ENCODE measurements at places on chromosomes 16 and 17. TPM values are rescaled to one million over a fixed set of nuclear protein-coding genes. Genes with fewer than 3 reads are reported as not detected.

DNA sequence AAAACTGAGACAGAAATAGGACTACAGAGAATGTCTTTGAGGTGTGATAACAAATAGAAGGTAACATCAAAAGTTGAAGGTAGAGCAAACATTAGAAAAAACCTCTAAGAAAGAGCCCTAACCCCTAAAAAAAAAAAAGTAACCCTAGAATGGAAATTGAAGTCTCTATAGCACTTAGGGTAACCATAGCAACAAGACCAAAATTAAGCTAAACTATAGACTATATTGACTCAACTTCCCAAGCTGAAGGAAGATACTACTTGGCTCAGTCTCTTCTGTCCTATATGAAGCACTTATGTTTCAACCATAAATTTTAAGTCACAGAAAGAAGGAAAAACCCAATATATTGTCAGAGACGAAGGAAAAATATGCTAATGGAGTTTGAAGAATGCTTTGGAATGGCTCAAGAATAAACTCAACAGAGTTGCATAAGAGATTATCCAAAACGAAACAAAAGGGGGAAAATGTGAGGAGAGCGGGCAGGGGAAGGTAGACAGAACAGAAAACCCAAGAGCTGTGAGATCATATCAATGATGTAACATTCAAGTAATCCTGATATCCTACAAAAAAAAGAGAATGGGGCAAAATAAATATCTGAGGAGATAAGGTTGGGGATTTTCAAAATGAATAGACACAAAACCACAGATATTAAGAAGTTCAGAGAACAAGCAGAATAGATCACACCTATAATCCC is 88.4 kb downstream of the USP32 start:
- DNase-seq = no peak

DNA sequence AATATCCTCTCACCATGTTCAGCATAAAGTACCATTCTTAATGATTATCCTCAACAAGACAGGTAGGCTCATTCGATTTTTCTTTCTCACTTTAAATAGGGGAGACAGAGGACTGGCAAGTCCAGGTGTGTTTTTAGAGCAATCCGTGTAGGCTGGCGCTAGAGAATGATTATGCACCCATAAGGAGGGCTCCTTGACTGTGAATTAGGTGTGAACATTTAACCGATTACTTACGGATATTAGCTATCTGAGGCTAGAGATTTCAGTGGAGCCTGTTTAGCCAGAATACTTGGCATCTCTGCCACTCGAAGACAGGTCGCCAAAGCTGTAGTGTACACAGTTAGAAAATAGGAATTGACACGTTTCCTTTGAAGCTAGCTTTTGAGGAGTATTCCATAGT is 1.9 kb downstream of the SEC14L1 start:
- no peak for DNase-seq

GRCh38 chr17:921161-921560 is 58.4 kb downstream of the NXN start:
- no peak for DNase-seq

DNA sequence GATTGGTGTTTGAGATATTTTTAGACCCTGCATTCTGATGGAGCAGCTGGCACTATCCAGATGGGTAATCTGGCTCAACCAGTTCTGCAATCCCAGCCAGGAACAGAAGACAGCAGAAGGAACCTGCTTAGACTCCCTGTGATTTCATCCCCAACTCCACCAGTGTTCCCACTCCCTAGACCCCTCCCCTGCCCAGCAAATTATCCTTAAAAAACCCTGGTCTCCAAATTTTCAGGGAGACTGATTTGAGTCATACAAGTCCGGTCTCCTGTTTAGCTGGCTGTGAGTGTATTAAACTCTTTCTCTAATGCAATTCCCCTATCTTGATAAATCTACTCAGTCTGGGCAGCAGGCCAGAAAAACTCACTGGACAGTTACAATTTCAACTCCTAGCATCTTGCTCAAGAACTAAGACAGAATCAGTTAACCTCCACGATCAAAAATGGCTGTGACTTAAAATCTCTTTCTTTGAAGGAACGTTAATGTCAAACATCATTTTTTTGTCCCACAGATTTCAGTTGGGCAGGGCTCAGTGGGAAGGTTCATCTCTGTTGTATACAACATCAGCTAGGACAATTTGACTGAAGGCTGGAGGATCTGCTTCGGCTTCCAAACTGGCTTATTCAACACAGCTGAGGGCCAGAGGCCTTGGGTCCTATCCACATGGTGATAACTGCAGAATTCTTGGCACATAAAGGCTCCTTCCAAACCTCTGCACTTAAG is 4.9 kb upstream of the RBL2 start:
- DNase-seq = no peak

The GNGT2 gene
- 1.3 TPM for total RNA-seq

The HYDIN gene
- 3.4 TPM for total RNA-seq

The PRDM7 gene
- total RNA-seq = not detected

DNA sequence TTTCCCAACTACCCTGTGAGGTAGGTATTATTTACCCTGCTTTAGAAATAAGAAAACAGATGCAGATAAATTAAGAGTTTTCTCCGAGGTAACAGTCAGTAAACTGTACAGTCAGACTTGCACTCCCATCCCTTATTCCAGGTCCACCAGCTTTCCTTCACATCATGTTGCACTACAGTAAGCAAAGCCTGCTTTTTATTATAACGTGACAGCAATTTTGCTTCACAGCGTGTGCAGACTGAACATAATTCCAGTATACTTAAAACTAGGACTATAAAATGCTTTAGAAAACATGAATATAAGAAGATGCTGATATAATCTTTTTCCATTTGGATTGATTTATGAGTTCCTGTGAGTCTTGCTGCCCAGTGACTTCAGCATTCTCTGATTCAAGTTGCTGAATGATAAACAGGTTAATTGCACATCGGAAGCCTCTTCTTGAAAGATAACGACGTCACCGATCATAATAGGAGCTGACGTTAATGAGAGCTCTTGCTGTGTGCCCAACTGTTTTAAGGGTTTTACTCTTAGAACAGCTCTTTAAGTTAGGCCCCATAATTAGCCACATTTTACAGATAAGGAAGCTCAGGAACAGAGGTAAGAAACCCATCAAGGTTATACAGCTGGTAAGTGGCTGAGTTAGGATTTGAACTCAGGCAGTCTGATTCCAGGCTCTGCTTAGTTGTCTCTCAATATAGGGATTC is 1.4 kb downstream of the LIG3 start:
- DNase-seq = no peak

The KRTAP9-8 gene
- total RNA-seq = not detected

- DNase-seq = no peak
These were observed 39.4 kb downstream of the SYCE1L start for GRCh38 chr16:77238593-77238992.

DNA sequence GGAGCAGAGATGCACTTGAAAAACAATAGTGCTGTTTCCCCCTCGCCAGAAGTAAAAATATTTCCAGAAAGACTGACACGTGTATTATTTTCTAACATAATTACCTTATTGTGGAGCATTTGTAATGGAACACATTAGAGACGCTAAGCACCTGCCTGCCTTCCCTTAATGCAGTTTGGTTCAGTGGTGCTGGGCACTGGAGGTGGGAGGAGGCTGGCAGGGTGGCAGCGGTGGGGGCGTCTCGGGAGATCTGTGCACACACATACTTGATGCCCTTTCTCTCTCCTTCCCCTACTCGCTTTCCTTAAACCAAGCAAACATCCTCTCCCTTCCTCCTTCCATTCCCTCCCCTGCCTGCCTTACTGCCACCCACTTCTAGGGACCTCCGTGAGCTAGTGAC is 156.6 kb upstream of the SDK2 start:
- DNase-seq = no peak

GRCh38 chr16:86740906-86741799 is 162.8 kb downstream of the FOXL1 start:
- DNase-seq = no peak

DNA sequence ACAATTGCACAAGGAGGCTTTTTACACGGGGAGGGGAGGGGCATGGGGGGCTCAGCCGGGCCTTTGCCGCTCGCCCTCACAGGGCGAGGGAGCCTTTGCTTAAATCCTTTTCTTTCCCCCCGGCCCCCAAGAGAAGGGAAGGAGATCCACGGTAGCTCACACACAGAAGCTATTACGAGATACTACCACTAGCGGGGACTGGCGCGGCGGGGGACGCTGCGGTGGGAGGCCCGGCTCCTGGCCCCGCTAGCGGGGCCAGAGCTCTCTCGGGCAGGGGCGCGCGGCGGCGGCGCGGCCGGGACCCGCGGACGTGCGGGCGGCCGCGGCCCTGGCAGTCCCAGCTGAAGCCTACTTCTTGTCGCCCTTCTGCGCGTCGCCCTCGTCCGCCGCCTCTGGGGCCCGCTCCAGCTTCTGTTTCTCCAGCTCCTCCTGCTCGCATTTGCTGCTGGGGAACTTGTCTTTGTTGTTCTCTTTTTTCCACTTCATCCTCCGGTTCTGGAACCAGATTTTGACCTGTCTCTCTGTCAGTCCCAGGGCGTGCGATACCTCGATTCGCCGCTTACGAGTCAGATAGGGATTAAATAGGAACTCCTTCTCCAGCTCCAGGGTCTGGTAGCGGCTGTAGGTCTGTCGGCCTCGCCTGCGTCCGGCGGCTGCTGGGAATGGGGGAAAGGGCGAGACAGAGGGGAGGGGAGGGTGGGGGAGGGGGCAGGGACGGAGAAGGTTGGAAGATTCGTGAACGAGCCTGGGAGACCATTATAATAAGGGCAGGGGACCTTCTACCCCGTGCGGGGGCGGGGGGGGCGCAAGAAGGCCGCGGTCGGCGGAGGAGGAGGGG is 2.0 kb downstream of the HOXB8 start:
- no peak for DNase-seq

The CPHXL2 gene
- total RNA-seq = not detected

DNA sequence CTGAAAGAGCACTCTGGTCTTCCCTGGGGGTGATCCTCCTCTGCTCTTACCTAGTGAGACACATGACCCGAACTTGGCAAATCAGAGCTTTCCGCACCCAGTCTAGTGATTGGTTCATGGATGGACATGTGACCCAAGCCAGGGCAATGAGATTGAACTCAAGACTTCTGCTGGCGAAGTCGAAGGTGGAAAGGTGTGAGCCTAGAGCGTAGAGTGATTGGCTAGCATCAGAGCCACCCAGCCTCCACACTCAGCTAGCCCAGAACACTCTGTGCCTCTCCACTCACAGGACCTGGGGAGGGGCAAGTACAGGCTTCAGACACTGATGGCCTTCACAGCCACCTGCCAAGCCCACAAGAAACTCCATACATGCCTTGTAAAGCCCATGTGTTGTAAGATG is 17.6 kb downstream of the ATPAF2 start:
- DNase-seq = no peak

DNA sequence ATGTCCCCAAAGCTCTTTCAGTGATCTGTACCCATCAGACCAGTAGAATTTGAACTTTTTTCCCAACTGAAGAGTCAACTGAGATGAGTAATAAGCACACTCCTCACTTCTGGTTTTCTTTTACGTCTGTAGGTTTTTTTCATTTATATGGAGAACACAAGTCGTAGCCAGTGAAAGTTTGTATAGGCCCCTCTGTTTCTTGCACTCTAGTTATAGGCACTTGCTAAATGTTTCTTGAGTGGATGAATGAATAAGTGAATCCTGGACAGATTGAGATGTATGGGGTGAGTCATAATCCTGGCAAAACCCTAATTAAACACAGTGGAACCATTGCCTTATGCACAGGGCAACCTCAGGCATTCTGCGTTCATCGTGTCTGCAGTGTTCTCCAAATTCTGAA is 193.7 kb upstream of the TBX2 start:
- no peak for DNase-seq

DNA sequence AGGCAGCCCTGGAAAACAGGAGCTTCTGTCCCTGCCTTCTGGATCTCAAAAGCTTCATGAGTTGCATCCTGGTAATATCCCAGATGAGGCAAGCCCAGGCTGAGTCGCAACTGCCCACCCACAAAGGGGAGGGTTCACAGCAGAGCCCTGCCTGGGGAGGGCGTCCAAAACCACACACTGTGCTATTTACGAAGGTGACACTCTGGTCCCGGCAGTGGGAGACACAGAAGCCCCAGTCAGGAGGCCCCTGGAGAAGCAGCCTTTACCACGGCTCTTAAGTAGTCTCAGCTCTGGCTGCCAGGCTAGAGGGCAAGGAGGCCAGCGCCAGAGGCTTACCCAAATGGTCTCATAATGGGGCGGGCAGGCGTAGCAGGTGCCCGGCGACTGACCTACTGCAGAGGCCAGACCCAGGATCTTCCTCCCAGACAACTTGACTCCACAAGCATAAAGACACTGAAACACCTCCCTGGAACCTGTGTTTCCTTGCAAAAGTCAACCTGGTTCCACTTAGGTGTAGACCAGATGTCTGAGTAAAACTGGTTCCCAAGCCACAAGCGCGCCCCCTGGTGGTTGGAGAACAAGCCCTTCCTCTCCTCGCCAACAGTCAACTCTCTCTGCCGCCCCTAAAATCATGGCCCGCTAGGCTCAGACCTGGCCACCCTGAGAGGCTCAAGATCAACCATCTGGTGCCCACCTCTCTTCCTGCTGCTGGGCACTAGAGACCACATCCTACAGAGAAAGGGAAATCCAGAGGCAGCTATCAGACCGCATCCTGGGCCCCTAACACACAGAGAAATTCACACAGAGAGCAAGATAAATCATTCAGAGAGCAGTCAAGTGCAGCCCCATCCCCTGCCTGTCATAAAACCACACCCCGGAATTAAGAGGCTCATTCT is 5.2 kb downstream of the AXIN2 start:
- DNase-seq = peak; percentile 89

- no peak for DNase-seq
These were observed 224.2 kb downstream of the PARN start for GRCh38 chr16:14405611-14406537.

The SCO1 gene
- 17.7 TPM for total RNA-seq

GRCh38 chr17:45719335-45720071 is 64.6 kb upstream of the CRHR1 start:
- no peak for DNase-seq

The KIF19 gene
- total RNA-seq = 55.2 TPM

The C16orf82 gene
- total RNA-seq = 0.22 TPM

DNA sequence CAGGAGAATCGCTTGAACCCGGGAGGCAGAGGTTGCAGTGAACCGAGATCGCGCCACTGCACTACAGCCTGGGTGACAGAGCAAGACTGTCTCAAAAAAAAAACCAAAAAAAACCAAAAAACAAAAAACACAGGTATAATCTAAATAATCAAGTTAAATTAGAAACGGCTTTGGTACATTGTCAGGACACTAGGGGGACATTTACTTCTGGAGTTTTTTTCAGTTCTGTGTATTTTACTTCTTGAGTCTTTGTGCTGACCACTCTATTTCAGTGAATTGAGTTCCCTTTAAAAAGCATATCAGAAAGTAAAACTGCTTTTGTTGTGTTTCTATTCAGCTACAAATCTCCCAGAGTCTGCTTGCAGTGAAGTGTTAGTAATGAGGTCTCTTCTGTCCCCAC is 36.3 kb downstream of the DHRS7B start:
- DNase-seq = no peak

- DNase-seq = no peak
These were observed 7.4 kb downstream of the LRRC75A start for GRCh38 chr17:16484445-16485175.

DNA sequence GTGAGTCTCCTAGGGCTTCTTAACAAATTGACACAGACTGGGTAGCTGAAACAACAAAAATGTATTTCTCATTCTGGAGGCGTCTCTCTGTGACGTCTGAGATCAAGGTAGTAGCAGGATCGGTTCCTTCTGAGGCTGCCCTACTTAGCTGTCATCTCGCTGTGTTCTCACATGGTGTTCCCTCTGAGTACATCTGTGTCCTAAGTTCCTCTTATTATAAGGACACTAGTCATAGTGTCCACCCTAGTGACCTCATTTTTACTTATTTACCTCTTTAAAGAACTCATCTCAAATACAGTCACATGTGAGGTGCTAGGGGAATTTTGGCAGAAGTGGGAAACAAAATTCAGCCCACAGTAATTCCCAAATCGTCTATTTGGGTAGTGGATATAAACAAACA is 529.1 kb downstream of the NPIPA7 start:
- no peak for DNase-seq
